ENCODE measurements at places on chromosomes 7 and 10.

DNA sequence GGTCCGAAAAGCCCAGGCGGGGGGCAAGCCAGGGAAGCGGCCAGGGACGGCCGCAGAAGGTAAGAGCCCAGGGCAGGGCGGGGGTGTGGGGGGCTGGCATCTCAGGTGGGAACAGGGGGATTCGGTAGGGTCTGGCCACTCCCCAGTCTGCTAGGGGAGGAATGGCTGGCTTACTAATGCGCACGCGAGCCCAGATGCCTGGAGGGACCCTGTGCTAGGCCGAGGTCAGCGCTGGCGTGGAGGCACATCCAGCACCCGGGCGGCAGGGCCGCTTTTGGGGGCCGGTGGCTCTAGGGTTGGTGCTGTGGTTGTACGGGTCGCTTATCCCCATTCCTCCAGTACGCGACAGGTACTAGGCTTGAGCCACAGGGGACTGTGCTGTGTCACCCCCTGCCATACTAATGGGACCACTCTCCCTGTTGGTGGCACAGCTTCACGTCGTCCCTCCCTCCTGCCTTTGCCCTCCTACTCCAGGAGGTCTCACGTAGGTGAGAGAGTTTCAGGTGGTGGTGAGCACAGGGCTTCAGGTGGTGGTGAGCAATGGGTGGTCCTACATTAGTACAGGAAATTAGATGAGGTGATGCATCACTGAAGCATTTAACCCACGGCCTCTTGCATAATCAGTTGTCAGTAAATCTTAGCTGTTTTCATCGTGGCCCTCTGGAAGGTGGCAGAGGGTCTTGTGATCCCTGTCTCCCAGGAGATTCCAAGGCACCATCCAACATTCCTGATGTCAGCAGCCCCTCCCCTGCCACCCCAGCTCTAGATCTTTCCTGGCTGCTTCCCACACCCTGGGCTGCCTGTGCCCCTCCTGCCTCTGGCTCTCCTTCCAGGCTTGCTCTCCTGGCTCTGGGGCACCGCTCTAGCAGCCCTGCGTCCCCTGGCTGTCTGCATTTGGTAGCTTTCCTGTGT, 971 bp downstream of the AEBP1 start:
- DNase-seq = no peak

DNA sequence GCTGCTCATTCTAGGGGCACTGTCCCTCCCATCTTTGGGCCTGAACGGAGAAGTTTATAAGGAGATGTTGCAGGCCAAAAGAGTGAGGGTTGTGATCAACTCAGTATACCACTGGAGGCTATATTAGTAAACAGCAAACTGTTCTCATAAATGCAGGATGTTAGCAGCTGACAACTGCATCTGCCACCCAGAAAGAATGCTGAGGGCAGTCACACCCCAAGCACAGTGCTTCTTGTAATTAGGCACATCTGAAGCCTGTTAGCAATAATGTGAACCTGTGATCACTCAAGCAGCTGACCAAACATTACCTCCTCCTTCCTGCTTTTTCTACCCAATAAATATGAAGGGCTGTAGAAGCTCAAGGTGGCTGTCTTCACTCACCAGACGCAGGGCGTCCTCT, 38.4 kb upstream of the ZNF138 start:
- no peak for DNase-seq

DNA sequence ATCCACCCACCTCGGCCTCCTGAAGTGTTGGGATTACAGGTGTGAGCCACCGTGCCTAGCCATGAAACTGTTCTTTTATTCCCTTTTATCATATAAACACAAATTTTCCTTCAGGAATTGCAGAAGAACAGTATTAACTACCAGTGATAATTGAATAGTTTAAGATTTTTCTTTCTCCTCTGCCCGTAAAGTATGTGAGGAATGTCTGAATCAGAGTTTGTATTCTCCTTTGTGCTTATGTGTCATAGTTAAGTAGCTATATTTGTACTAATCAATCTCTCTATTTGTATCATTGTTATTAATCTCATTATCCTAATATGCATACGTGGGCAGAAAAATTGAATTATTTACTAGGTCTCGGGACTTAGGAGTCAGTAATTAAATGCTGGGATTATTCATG, 83.6 kb downstream of the ZNF277 start:
- no peak for DNase-seq

- no peak for DNase-seq
Observed at GRCh38 chr10:107873007-107873406, 708.5 kb upstream of the SORCS1 start.

GRCh38 chr7:24336461-24336860, 52.5 kb downstream of the NPY start:
- no peak for DNase-seq

GRCh38 chr7:139748373-139748765, 29.4 kb downstream of the HIPK2 start:
- no peak for DNase-seq

DNA sequence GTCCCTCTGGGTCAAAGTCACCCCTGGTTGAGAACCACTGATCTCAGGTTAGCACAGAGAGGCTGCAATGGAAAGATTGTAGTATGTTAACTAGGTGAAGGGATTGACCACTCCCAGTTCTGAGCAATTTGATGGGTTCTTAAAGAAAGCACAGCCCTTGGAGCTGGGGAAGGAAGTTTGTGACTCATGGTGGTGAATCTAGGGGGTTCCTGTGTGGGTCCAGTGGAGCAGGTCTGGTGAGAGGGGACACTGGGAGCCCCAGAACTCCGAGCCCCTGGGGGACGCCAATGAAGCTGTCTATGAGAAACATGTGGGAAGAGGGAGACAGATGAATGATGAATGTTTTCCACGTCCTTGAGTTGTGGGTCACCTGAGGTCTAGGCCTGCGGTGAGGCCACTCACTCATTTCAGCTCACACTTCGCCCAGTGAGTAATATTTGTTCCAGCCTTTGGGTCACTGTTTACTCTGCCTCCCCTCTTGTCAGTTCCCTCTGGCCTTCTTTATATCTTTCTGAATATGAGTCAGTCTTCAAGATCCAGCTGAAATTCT, 341.9 kb downstream of the LRMDA start:
- DNase-seq = no peak

GRCh38 chr7:151448261-151449252, 8.6 kb upstream of the CRYGN start:
- peak; percentile 97 for DNase-seq

GRCh38 chr7:42186151-42186550, 50.9 kb downstream of the GLI3 start:
- peak; percentile 24 for DNase-seq

DNA sequence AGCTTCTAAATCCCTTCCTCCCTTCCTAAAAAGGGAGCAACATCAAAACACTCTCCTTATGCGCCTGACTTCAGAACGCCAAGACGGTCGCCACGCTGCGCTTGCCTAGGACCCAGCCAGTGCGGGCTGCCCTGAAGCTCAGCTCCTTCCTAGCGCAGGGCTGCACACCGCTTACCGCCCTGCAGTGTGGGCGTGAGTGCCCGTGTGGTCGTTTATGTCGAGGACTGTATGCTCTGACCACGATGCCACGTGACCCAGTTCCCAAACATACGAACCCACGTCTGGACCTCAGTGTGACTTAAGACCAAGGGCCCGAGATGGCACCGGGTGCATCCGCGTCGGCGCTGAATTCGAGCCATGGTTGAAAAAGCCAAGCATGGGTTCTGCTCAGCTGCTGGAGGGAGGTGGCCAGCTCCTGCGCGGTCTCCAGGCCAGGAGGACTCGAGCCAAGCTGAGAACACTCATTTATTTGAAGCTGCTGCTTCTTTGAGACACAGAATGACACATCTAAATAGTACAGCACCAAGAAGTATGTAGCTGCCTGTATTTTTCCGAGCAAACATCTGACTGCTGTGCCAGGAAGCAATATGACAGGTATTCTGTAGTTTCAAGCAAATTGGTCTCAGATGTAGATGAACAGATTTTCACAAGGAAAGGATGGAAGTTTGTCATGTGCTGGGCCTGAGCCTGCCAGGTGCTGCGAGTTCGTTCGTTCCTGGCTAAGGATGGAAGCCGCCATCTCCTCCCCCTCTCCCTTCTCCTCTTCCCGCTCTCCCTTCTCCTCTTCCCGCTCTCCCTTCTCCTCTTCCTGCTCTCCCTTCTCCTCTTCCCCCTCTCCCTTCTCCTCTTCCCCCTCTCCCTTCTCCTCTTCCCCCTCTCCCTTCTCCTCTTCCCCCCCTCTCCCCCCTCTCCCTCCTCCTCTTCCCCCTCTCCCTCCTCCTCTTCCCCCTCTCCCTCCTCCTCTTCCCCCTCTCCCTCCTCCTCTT, 184.7 kb downstream of the EBF3 start:
- DNase-seq = no peak

DNA sequence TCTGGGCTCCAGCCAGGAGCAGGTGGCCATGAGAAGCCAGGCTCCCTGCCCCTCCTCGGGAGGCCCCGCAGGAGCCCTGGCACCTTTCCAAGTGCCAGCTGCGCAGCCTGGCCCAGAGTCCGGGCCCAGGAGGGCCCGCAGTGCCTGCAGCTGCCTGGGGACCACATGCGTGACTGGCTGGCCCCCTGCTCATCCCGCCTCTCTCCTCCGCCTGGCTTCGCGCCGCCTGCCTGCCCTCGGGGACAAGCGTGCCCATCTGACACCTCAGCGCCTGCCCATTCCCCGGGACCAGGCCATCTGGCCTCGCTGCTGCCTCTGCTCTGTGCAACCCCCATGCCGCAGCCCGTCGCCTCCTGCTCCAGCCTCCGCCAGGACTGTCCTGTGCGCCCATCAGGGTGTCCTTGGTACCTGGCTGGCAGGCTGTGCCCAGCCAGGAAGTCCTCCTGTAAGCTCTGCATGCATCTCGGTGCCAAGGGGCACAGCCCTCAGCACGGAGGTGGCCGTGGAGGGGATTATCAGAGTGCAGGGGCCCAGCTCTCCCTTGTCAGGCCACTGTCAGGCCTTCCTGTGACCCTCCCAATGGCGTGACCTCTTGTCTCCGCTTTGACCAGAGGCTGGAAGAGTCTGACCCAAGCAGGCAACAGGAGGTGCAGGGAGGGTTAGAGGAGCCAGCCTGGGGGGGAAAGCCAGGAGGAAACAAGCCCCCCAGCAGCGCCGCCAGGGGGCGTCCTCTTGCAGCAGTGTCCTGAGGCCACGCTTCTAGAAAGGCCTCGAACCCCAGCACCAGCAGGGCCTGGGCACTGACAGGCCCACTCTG, 50.5 kb downstream of the TMEM209 start:
- peak; percentile 49 for DNase-seq

GRCh38 chr10:100968062-100968736, 1.1 kb upstream of the SEMA4G start:
- no peak for DNase-seq

- DNase-seq = no peak
Observed at GRCh38 chr7:112395893-112396292, 54.4 kb upstream of the IFRD1 start.

GRCh38 chr7:2412587-2413201, 9.3 kb downstream of the CHST12 start:
- no peak for DNase-seq

GRCh38 chr7:11374629-11375028, 401.0 kb downstream of the PHF14 start:
- no peak for DNase-seq

GRCh38 chr10:28714401-28715053, 37.2 kb downstream of the BAMBI start:
- DNase-seq = no peak

DNA sequence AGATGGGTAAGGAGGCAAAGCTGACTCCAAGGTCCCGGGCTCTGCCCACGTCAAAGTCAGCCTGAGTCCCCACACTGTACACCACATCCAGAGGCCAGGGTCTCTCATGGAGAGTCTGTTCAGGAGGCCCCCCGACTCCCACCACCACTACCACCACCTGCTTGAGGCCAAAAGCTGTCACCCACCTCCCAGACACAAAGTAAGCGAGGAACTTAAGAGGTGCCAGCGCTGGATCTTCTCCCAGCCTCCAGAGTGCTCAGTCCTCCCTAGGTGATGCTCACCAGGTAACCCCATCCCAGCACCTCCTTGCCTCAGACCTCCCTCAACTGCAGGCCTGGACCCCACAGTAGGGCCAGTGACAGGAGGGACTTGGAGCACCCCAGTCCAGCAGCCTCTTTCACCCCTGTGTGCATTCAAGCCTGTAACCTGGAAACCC, 520 bp downstream of the NPC1L1 start:
- no peak for DNase-seq

DNA sequence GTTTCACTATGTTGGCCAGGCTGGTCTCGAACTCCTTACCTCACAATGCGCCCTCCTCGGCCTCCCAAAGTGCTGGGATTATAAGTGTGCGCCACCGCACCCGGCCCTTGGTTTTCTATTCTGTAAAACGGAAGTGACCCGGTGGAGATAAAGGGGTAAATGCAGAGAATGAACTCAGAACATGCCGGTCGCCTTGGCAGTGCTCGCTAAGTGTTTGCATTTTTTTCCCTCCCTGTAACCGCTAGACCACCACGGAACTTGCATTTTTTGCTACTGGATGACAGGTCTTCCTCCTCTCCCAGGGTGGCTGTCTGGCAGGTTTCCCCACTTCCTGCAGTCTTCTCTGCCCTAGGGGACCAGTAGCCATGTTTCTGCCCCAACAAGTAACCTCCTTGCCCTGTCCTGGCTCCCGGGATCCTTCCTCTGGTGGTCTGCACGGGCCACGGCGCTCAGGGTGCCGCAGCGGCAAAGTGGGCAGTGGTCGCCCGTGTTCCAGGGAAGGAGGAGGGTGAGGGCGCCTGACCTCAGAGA, 18.8 kb upstream of the GNA12 start:
- no peak for DNase-seq

GRCh38 chr10:11246752-11247467, 229.2 kb downstream of the CELF2 start:
- no peak for DNase-seq

- no peak for DNase-seq
Observed at GRCh38 chr7:37248396-37248861, 200.2 kb downstream of the ELMO1 start.

GRCh38 chr10:8088504-8088903, 34.0 kb downstream of the GATA3 start:
- DNase-seq = no peak

- DNase-seq = no peak
Observed at GRCh38 chr10:51231754-51232153, 157.5 kb downstream of the PRKG1 start.

DNA sequence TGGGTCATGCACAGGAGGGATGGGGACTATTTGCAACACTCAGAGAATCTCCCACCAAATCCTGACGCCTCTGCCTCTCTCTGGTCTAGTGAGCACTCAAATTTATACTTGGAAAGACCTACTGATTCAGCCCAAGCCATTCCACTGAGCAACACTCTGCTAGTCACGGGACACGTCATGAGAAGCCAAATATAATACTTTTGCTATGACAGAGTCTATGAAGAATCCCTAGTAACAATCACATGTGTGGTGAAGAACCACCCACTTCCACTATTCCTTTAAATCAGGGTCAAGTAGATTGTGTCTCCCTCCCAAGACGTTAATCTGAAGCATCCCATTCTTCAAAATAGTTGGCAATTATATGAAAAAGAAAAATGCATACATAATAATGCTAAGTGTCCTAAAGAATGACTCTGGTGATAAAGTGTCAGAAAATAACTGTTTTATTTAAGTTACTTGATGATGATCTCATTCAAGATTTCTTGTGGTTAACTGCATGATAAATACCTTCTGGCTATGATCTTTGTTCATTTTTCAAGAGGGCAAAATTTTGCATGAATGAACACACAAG, 28.5 kb downstream of the CHCHD3 start:
- DNase-seq = no peak

- no peak for DNase-seq
Observed at GRCh38 chr7:135077642-135078041, 70.2 kb upstream of the TMEM140 start.

GRCh38 chr10:43594944-43595589, 11.2 kb upstream of the ZNF485 start:
- DNase-seq = no peak

- no peak for DNase-seq
Observed at GRCh38 chr7:31027161-31027965, 24.7 kb upstream of the ADCYAP1R1 start.

- DNase-seq = no peak
Observed at GRCh38 chr10:104339469-104340110, 1.3 kb upstream of the ITPRIP start.

All from HuH-7 (cell line).